ENCODE measurements at places on chromosomes 3 and 15.
A peak's percentile ranks its signal among the peaks of the same experiment; 100 is the strongest.

DNA sequence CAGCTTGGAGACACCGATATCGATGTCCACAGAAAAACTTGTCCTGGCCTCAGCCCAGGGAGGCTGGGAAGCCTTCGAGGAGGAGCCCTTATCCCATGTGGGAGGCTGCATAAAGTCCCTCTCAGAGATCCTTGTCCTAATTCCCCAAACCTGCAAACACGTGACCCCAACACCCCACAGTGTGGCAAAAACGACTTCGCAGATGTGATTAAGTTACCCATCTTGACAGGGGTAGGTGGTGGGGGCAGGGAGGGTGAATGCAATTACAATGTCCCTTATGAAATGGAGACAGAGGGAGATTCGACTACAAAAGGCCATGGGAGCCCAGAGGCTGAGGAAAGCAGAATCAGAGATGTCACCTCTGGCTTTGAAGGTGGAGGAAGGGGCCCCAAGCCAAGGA is 2.3 kb upstream of the TLR9 start:
- no peak for DNase-seq

GRCh38 chr3:41866298-41866697 is 95.6 kb downstream of the ULK4 start:
- DNase-seq = no peak

GRCh38 chr3:13018561-13019242 is 54.5 kb downstream of the IQSEC1 start:
- DNase-seq = no peak

GRCh38 chr15:85583442-85583841 is 203.0 kb downstream of the AKAP13 start:
- no peak for DNase-seq

DNA sequence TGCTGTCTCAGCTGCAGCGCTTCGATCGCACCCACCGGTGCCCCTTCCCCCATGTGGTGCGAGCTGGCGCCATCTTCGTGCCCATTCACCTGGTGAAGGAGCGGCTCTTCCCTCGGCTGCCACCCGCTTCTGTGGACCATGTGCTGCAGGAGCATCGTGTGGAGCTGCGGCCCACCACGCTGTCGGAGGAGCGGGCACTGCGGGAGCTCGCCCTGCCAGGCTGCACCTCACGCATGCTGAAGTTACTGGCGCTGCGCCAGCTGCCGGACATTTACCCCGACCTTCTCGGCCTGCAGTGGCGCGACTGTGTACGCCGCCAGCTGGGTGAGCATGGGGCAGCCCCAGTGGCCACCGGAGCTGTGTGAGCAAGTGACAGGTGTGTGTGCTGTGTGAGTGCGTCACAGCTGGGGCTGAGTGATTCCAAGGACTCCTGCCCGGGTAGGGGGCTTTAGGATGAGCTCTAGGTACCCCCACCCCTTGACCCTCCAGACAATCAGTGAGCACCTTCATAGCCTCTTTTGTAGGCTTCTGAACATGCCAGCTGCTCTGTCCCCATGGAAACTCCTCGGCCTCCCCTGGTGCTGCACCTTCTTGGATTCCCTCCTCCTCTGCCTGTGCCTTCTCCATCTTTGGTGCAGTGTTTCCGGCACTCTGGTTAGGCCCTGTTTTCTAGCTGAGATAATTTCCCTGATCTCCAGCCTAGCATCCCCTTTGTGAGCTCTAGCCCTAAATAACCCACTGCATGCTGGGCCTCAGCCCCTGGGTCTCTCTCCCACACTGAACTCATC is 7.0 kb downstream of the C15orf39 start:
- DNase-seq = no peak

DNA sequence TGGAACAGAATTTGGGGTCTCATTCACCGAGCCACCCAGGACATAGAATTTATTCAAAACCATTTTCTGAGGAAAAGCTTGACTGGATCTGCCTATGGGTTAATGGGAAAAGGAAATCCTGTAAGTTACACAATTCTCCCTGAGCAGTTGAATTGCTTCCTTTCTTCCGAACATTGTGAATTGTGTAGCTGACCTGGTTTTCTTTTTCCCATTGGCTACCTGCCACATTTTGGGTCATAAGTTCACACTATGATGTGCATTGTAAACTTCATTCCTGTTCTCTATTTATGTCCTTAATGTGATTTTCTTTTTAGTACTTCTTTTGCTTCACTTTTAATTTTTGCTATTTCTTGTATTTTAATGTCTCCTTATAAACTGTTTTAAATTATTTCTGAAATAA is 386.0 kb upstream of the LRRC3B start:
- DNase-seq = no peak

DNA sequence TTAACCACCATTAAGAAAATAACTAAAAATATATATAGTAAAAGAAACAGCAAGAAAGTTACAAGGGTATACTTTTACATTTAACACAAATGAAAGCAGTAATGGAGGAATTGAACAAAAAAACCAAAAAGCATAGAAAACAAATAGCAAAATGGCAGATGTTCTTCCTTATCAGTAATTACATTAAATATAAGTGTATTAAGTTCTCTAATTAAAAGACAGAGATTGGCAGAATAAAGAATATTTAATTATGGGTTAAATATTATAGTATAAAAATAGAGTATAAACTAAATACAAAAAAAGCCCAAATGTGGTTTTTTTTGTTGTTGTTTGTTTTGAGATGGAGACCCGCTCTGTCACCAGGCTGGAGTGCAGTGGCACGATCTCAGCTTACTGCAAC is 20.5 kb downstream of the EHHADH start:
- DNase-seq = no peak

- no peak for DNase-seq
Measured at GRCh38 chr3:15750879-15751278, 46.9 kb downstream of the ANKRD28 start.

DNA sequence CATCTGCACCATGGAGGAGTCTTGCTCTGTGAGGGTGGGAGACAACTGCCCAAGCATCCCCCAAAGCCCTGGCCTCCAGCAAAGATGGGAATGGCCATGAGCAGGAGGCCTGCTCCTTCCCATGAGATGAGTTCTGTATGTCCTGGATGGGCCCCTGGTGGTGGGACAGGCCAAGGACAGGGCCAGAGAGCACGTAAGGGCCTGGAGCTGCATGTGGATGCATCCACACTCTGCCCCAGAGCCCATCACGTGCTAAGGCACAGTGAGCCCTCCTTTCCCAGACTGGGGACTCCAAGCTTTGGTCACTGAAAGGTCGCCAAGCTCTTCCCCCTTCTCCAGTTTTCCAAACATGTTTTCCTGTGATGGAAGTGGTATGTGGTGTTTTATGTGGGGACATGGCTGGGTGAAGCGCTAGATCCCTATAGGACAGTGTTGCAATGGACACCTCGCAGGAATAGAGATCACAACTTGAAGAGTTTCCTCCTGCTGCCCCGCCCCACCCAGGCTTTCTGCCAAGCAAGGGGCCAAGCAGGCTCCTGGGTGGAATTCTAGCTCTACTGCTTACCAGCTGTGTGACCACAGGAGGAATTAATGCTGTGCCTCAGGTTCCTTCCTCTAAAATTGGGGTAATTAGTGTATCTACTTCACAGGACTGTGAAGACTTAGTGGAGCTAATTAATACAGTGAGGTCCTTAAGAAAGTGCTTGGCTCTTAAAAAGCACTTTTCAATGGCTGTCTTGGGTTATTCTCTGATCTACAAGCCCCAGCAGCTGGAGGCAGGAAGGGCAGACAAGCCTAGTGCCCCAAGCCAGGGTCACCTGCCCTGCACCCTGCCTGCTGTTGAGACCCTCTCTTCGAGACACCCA is 106.4 kb upstream of the RPL32 start:
- peak; percentile 69 for DNase-seq

- peak; percentile 77 for DNase-seq
Measured at GRCh38 chr3:153338487-153338886, 176.5 kb downstream of the RAP2B start.

GRCh38 chr3:144127700-144128099 is 156.1 kb downstream of the DIPK2A start:
- no peak for DNase-seq

GRCh38 chr15:43547539-43547938 is 30.1 kb downstream of the MAP1A start:
- no peak for DNase-seq

DNA sequence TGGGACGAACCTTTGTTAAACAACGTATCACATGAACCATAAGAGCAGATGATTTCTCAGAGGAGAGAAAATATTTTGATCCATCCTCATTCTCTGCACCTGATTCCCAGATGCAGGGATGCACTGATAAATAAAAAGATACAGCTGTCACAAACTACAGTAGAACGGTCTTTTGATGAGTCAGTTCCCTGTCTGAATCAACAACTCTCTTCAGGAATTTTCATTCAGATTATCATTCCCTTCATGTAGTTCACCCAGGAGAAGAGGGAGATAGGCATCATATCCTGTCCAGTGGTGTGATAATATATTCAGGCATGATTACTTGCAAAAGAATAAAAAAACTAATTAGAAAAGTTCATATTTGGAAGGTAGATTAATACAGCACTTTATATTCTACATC is 521.5 kb downstream of the PYDC2 start:
- no peak for DNase-seq

DNA sequence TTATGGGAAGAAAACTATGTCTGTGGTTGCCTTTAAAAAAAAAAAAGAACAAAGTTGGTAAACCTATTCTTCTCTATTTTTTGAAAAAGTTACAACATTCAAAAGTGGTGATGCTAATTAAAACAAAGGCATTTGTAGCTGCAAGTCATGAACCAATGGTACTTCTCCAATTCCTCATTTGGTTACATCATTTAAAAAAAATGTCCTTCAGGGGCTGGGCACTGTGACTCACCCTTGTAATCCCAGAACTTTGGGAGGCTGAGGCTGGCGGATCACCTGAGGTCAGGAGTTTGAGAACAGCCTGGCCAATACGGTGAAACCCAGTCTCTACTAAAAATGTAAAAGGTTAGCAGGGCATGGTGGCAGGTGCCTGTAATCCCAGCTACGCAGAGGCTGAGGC is 574.6 kb downstream of the VGLL3 start:
- DNase-seq = no peak

GRCh38 chr3:154981201-154981600 is 98.9 kb upstream of the MME start:
- DNase-seq = no peak

DNA sequence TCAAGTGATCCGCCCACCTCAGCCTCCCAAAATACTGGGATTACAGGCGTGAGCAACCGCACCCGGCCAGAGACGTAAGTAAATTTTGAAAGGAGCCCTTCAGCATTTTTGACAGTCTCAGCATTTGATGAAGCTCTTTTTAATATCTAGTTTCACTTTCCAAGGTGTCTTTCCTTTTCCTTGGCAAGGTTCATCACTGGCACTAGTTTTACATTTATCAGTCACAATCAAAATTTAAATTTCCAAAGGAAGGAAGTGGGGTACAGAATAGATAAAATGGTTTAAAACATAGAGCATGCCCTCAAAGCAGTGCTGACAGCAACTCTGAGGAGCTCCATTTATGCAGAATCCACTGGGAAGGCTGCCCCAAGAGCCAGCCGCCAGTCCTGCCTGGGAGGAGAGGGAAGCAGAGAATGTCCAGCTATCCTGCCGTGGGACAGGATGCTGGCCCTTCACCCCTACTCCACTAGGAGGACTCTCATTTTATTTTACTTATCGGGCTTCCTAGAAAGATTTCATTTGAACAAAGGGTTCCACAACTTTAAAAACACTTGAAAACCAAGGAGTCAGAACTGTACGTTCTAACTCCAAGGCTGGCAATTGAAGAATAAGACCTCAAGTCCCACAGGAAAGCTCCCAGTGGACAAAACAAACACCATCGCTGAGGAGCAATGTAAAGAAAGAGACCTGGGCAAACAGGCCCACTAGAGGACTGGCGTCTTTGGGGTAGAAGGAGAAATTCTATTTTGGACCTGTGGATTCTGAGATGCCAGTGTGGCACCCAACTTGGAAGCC is 9.9 kb downstream of the SFMBT1 start:
- DNase-seq = no peak

DNA sequence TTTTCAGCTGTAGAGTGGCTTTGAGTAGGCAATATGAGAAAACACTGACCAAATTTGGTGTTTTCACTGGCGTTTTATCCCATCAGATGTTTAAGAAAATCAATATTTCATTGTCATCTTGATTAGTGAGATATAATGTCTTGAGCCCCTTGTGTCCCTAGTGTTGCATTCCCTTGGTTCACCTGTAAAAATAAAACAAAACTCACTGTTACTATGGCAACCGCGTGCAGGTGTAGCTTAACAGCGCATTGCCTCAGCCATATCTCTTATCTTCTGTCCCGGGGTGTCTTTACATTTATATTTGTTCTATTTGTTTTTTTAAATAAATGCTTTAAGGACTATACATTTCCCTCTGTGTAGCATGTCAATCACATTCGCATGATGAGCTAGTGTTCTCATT is 551.6 kb downstream of the ZIC1 start:
- DNase-seq = no peak

GRCh38 chr3:120659285-120659684 is 22.8 kb downstream of the HGD start:
- no peak for DNase-seq

DNA sequence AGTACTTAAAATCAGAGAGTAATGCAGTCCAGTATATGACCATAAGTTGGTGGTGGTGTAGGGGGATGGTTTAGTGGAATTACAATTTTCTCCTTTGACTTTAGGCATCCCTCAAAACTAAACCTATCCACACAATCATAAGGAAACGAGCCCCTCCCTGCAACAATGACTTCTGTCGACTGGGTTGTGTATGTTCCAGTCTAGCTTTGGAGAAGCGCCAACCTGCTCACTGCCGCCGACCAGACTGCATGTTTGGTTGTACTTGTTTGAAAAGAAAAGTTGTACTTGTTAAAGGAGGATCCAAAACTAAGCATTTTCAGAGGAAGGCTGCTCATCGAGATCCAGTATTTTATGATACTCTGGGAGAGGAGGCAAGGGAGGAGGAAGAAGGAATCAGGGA is 52.8 kb downstream of the MGA start:
- no peak for DNase-seq

GRCh38 chr3:39935261-39935660 is 125.9 kb downstream of the MYRIP start:
- DNase-seq = no peak
